Ovary (tissue), 10 donors: ENCODE measurements at places on chromosomes 5 and 9. TPM values are rescaled to one million over a fixed set of nuclear protein-coding genes. Genes with fewer than 3 reads are reported as not detected.

DNA sequence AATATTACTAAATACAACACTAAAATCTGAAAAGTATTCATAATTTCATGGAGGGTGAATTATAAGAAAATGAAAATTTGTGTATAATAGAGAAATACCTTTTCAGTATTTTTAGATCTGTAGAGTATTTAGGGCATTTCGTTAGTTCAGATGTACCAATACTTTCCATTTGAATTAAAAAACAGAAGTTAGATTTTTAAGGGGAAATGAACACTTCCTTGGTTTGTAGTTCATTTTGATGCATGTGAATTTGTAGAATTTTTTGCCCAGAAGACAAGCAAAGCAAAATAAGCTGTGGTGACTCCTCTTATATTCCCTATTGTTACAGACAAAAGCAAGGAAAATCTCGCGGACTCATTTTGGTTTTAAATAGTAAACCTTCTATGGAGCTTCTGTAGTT is 209.0 kb upstream of the RPS23 start:
- DNase-seq, result no peak

- no peak for DNase-seq
Observed at GRCh38 chr9:92008041-92008440, 58.0 kb upstream of the ROR2 start.

- no peak for DNase-seq
Observed at GRCh38 chr5:141944076-141944475, 13.9 kb downstream of the PCDH12 start.

DNA sequence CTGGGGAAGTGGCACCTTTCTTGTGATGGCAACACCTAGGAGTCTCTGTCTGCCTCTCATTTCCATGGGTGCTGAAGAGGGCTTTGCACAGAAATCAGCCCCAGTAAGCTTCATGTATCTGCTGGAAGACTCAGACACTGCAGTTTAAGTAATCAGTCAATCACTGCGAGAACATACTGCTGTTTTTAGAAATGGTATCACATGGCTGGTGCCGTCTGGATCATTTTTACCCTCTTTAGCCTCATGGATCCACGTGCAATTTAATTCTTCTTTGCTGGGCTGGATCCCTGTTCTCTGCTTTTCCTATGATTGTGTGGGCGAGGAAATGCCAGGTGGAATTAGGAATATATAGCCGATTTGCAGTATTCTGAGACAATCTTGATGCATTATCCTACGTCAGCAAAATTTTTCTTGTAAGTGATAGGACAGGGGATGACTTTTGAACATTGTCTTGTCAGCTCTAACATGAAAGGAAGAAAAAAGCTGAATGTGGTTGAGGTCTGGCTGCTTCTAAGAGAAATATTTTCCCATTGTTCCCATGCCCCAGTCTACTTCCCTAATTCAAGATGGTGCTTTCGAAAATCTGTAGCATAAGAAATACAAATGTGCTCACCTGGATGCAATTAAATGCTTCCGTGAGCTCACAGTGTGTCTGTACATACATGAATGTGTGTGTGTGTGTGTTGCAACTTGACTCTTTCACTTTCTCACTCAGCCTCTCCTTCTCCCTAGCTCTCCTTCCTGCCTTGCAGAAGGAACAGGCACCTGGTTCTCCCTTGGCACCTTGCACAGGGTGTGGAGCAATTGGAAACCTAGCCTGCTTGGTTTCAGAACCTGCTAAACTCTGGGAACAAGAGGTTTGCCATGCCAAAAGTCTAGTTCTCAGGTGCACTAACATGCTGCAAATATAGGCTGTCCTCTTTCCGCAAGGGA is 281.6 kb downstream of the NTRK2 start:
- DNase-seq, result no peak

- no peak for DNase-seq
Observed at GRCh38 chr5:160471761-160472160, 50.1 kb downstream of the PTTG1 start.

The NEUROG1 gene
- polyA plus RNA-seq, result not detected

The GPR150 gene
- polyA plus RNA-seq, result 0.05 TPM

The SLC34A3 gene
- polyA plus RNA-seq, result not detected

DNA sequence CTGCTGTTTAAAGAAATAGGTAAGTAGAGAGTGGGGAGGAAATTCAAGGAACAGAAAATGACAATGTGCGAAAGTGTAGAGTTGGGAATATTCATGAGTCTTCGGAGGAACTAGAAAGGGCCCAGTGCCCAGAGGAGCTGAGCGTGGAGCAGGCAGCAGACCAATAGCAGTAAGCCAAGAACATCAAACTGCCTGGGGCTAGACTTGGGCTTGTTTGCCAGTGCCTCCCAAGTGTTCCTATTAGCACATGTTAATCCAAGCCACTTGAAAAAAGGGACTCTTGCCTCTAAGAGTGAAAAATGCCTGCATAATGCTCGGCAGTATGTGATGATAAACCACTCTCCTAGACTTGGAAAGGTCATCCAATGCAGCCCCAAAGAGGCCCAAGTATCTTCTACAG is 1.2 kb upstream of the TAL2 start:
- no peak for DNase-seq

DNA sequence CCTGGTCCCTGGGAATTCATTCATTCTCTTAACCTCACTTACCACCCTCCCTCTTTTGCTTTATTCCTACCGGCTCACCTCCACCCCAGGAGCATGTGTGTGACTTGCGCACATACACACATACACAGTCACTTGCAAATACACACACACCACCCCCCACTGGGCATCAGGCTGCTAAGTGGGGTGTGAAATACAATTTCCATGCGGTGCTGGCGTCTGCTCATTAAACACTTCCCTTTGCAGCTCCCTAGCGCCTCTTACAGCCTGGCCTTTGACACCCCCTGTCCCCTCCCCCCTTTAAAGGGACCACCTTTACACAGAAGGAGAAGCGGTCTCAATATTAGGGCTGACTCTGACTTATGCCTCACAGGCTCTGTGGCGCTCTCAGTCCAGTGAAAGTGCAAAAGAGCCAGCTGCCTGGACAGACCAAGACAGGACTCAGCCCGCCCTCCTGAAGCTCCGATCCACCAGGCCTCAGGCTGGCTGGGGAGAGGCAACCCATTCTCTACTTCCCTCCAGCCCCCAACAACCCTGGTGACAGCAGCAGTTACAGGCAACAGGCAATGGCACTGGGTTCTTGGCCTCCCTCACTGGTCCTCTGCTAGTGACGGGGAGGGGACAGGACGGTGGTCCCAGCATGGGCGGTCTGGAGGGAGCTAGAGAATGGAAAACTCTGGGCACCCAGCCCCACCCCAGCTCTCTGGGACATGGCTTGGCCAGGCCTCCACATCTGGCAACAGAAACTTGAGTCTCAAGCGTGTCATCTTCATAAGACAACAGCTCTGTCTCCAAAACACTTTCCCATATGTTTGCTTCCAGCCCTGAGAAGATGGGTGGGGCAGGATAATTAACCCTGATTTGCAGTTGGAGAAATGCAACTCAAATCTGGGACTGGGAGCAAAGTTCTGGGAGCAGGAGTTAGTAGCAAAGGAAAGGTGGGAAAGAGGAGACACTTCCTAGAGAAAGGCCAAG is 12.0 kb downstream of the ENHO start:
- no peak for DNase-seq

DNA sequence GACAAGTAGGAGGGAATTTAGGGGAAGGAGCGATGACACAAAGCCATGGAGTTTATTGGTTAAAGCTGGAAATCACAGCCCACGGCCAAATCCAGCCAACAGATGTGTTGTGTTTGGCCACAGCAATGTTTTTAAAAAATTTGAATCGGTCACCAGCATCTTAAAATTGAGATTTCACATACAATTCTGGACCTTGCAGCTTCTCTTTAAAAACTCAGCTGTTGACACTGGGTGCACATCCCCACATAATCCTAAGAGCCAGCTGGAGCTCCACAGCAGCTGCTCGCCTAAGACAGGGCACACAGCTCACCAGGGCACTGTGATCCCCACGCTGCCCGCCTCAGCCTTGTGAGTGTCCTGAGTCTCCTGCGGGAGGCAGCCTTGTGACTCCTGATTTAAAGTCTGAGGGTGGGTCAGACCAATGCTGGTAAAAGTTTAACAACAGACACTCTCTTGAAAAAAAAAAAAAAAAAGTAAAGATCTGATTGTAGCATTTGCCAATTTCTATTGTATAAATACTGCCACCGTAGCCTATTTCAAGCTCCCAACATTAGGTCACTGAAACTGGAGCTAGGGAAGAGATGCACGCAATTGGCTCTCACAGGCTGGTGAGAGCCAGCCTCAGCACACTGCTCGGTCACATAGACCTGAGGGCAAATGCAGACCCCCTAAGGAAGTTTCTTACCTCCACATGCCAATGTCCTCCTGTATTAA is 124.8 kb downstream of the HSD17B3 start:
- DNase-seq, result no peak

GRCh38 chr5:109561447-109561846 is 128.3 kb upstream of the MAN2A1 start:
- DNase-seq, result no peak

GRCh38 chr5:139872851-139873794 is 77.5 kb downstream of the PSD2 start:
- DNase-seq, result peak; percentile 49

GRCh38 chr5:119269061-119269944 is 86.5 kb upstream of the TNFAIP8 start:
- DNase-seq, result peak; percentile 19

The AQP3 gene
- 5.6 TPM for polyA plus RNA-seq

DNA sequence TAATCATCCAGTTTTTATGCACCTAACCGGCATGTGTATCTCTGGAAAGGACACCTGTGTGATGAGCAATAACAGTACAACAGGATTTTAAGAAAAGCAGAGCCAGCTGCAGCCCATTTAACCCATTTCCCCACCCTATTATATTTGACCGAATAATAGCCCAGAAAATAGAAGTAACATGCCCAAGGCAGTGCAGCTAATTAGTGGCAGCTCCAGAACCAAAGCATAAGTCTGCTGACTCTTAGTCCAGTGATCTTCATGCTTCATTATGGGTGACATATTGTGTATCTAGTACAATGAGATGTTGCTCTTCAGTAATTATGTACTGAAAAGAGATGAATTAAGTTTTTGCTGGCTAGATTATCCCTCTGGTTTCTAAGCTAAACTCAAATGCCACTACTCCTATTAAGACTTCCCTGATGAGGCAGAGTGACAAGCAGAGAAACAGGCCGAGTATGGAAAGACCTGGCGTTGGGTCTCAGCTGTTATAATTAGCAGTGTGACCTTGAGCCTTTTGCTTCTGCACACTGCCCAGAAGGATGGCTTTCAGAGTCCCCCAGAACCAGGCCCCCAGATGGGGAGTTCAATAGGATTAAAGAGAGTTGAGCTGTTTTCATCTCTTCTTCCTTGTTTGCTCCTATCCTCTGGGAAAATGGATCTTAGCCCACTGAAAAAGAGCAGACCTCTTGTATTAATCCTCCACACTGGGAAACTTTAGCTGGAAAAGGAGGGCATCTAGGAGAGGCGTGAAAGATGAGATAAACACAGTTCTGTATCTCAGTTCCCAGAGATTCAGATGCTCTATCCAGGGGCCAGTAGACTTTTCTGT is 10.8 kb upstream of the C1QTNF3 start:
- DNase-seq, result no peak

DNA sequence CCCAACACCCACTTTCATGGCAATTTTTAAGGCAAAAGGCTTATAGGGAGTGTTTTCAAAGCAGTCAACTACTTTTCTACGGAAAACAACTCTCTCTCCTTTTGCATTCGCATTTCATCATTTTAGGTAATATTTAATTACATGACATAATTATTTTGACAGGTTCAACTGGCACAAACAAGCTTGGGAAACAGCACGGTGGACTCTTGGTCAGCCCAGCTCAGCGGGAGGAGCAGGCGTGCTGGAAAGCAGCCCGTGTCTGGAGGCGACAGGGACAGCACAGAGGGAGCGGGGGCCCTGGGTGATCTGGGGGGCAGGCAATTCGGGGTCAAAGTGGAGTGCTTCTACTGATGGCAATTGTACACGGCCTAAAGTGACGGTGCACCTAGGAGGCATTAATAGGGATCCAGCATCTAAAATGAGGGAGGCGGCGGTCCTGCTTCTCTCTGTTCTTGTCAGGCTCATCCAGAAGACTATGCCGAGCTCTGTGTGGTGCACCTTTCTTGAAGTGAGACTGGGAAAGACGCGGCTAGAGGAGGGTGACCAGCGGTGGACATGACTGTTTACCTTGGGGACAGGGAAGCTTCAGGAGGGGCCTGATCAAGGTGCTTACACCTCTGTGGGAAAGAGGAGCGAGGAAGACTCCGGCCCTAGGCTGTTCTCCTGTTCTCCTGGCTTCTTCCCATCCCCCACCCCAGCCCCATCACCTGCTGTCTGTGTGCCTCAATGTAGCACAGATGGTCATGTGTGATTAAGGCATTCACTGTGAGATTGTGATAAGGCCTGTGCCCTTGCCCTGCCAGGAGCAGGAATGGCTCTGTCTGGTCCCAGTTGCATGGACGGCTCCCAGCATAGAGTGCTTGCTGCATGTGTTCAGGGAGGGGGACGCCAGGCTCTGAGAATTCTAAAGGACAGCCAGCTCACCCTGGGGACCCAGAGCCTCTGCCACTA is 3.4 kb downstream of the MYMK start:
- no peak for DNase-seq

- no peak for DNase-seq
Observed at GRCh38 chr9:121613009-121613752, 38.3 kb upstream of the DAB2IP start.

GRCh38 chr9:86222667-86223066 is 36.8 kb downstream of the C9orf153 start:
- no peak for DNase-seq

DNA sequence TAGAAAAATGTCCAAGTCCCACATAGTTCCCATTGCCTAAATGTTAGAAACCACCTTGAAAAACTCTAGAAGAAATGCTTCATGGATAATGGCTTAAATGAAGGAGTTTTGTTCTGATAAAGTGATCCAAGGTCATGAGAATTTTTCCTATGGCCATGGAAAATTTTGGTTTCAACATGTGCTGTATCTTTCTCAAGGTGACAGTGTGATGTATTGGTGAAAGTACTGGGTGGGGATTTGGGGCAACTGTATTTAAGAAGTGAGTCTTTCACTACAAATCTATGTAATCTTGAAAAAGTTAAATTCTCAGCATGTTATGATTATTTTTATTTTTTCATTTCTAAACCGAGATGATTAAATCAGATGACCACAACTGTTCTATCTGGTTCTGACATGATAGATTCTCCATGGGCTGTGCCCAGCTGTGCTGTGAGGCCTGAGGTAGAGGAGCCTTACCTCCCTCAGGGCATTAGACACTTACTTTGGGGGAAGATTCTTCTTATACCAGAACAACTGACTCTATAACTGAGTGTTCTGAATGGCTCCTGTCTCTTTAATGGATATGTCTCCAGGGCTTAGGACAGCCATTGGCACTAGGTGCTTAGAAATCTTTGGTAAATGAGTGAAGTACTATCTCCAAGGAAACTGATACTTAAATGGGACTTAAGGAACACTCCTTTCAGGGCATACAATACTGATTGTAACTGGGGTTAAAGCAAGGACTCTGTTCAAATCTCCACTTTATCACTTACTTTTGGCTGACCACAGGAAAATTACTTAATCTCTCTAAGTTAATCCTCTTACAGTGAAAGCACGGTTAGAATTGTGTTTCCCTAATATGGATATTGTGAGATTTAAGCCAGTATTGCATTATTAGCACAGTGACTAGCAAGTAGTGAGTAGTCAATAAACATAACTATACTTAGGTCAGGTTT is 397.4 kb upstream of the MEF2C start:
- no peak for DNase-seq

- peak; percentile 65 for DNase-seq
Observed at GRCh38 chr9:19102181-19102630, 498 bp downstream of the HAUS6 start.
